ENCODE measurements at places on chromosomes 6 and 20.

DNA sequence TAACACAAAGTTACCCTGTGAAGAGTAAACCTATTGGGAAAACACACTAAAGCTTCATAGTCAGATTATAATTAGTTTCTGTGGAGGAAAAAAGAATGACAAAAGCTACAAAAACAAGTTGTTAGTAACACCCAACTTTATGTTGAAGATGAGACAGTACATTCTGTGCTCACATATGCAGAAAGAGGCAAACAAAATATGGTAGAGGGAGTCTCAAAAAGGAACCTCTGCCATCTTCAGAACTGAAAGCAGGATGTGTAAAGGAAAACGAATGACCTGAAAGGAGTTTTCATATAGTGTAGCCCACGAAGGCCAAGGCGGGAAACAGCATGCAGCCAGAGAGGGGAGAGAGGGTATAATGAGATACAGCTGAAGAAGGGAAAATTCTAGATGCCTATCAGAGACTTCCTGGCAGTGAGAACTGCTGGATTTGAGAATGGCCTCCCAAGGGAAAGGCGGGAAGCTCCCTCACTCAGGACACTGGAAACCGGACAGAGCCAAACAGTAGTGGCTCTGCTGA, 84.1 kb upstream of the HEY2 start:
- DNase-seq: no peak

DNA sequence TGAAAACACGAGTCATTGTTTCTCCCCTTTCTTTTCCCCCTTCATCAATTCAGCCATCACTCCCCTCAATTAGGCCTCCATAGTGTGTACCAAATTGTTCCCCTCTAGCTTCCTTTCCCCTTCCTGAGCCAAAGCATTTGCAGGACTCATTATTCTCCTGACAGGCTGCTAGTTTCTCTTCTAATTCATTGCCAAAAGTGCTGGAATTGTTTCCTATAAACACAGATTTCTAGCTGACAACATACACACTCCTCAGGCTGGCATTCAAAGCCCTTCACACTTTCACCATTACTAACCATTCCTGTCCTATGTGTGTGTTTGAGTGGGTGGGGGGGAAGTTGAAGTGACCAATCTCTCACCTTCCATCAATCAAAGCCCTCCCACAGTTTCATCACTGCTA, 444.2 kb upstream of the OPRM1 start:
- no peak for DNase-seq

- DNase-seq: no peak
These were observed 179.7 kb downstream of the BCAS1 start for GRCh38 chr20:53890443-53891305.

- DNase-seq: no peak
These were observed 6.7 kb downstream of the DNPH1 start for GRCh38 chr6:43222418-43223059.

GRCh38 chr6:47440719-47441118, 36.9 kb upstream of the CD2AP start:
- DNase-seq: no peak

DNA sequence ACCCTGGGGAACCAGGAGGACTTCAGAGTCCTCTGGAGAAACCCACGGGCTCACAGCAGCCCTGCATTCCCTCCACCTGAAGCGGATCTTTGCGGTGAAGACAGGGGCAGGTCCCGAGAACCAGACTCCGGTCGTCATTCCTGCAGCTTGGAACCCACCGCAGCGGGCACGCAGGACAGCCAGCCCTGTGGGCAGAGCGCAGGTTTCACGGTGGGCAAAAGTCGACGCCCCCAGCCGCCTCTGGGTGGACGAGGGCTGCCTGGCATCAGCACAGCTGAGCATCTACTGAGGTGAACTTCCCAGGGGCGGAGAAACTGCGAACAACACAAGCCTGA, 118.3 kb downstream of the PSMB1 start:
- DNase-seq: no peak

- DNase-seq: no peak
These were observed 68.4 kb upstream of the IPCEF1 start for GRCh38 chr6:154425034-154425433.

GRCh38 chr20:31497838-31498540, 16.3 kb upstream of the HM13 start:
- peak; percentile 92 for DNase-seq

- DNase-seq: no peak
These were observed 13.9 kb upstream of the ITPR3 start for GRCh38 chr6:33607126-33607783.

DNA sequence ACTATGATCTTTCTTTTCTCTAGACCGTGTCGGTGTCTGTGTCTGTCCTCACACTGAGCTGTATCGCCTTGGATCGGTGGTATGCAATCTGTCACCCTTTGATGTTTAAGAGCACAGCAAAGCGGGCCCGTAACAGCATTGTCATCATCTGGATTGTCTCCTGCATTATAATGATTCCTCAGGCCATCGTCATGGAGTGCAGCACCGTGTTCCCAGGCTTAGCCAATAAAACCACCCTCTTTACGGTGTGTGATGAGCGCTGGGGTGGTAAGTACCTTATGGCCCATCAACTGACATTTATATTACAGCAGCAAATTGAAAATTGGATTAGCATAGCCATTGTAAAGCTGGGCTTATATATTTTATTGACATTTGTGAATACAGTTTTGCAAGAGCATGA, 72.2 kb upstream of the GFRAL start:
- DNase-seq: peak; percentile 0

DNA sequence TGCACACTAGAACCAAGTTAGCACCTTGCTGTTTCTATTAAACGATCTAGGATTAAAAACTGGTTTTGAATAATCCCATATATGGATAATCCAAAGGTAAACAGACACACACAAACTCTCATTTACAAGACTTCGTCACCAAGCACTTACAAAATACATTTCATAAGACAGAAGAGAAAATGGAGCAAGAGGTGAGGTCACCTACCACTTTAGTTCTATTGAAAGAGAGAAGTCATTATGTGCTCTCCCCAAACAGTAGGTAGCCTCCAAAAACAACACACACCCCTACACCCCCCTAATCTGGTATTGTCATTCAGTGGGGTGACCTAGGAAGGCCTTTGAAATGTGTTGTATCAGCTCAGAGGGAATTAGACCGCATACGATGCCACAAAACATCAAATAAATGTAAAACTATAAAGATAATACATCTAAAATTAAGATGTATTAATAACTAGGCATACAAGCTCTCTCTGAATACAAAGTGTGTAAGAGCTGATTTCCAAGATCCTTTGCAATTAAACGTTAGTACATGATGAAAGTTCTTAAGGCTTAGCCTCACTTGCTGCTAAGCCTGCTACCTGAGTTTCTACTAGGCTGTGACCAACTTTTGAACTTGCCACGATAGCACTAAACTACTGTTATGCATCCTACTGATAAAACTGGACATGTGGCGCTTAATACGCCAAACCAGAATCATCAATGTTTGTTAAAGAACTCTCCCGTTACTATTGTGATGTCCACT, 1.6 kb downstream of the SRPK1 start:
- peak; percentile 18 for DNase-seq

- DNase-seq: peak; percentile 77
These were observed 79.5 kb upstream of the MYL9 start for GRCh38 chr20:36461600-36462439.

DNA sequence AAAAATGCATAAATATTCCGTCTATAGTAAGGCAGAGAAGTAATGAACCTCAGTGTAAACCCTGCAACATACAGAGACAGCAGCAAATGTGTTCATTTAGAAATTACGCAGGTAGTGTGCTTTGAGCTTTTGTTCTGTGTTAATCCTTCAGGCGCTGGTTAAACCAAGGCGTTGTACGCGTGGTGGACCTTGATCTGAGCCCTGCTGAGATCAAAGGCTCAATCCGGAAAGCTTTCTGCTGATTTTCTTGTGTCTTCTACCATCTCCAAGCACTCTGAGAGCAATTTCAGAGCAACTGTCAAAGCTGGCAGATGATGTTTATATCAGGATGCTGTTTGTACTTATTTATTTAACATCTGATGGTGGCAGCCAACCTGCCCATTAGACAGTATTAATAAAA, 382.8 kb downstream of the CDH26 start:
- DNase-seq: no peak

GRCh38 chr6:161137839-161138542, 135.9 kb downstream of the AGPAT4 start:
- peak; percentile 15 for DNase-seq

- no peak for DNase-seq
These were observed 203.6 kb downstream of the CDH4 start for GRCh38 chr20:61455508-61456215.

DNA sequence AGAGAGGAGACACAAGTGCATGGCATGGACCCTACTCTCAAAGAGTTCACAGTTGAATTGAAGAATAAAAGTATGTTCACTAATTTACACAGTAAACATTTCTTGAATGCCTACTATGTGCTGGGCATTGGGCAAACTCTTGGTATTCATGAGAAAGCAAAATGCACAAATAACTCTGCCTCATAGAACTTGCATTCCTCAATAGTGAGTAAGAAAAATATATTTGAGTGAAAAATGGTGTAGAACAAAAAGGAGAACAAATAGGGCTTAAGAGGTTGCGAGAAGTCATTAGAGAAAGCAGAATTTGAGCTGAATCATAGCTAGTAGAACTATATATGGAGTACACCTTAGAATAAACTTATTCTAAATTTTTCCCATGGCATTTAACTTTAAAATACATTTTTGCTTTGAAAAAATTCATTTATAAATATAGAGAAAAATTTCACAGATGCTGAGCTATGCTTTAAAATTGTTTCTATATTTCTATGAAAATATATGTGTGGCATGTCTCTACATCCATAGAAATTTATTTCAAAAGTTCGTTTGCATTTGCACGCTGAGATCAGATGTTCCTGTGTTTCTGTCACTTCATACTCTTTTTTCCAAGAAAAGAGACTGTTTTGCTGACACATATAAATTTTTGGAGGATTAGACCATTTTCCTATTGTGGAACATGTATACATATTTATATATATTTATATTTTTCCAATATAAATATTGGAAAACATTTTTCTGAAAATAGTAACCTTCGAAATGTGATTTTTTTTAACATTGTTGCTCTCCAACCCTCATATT, 236.1 kb downstream of the KCNQ5 start:
- peak; percentile 63 for DNase-seq

- DNase-seq: peak; percentile 2
These were observed 654.1 kb upstream of the NOX3 start for GRCh38 chr6:156109713-156110112.

DNA sequence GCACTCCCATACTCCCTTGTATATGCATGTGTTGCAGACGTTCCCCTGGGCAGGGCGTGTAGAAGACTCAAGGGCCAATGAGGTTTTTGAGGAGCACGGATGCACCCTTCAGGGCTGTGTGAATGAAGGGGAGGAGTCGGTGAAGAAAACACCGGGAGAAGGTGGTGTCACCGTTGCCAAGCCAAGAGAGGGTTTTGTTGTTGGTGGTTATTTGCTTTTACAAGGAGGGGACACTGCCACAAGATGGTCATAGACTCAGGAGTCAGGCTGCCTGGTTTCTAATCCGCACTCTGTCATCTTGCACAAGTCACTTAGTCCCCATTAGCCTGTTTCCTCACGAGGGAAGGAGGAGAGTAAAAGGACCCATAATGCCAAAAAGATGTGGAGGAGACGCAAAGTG, 124.0 kb downstream of the PXDC1 start:
- DNase-seq: no peak

- DNase-seq: no peak
These were observed 183.1 kb downstream of the NFATC2 start for GRCh38 chr20:51359401-51359800.

DNA sequence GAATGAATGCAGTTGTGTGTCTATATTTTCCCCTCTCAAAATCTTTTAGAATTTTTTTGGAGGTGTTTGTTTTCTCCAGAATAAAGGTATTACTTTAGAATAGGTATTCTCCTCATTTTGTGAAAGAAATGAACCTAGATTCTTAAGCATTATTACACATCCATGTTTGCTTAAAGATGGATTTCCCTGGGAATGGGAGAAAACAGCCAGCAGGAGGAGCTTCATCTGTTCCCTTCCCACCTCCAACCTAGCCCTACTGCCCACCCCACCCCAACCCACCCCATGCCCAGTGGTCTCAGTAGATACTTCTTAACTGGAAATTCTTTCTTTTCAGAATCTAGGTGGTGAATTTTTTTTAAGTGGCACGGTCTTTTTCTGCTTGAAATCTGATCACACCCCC, 127.8 kb downstream of the CD109 start:
- DNase-seq: no peak
